IMR-90 (cell line): ENCODE measurements at places on chromosomes 3 and 15. TPM values are rescaled to one million over a fixed set of nuclear protein-coding genes. Genes with fewer than 3 reads are reported as not detected.

ZNF860 gene
- 0.18 and 0.56 TPM in 2 replicates for total RNA-seq

THAP10 gene
- 2.3 and 3.6 TPM in 2 replicates for total RNA-seq

TRA2B gene
- total RNA-seq = 208 and 328 TPM in 2 replicates

LINGO1 gene
- total RNA-seq = not detected in 2 replicates

THPO gene
- not detected in 2 replicates for total RNA-seq

C2CD4B gene
- not detected in 2 replicates for total RNA-seq

CKMT1A gene
- total RNA-seq = not detected in 2 replicates
